ENCODE measurements at places on chromosomes 4 and X.

- no peak for DNase-seq
These were observed 281.2 kb upstream of the AGTR2 start for GRCh38 chrX:115889121-115889890.

DNA sequence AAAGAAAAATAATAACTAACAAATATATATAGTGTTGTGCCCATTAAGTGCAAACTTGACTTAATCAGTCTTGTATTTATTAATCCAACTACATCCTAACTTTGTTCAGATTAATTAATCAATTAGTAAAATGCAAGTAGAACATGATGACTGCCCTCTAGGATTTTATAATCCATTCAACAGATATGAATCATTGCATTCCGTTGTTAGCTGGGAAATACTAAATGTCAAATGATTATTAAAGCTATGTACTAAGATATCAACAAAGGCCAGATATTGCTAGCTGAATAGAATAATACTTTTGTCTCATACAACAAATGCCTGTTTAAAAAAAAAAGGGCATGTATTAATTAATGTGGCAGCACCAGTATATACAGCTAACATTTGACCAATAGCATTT is 1366.3 kb downstream of the STIM2 start:
- DNase-seq = no peak

- no peak for DNase-seq
These were observed 7.9 kb downstream of the SPON2 start for GRCh38 chr4:1164444-1164843.

- no peak for DNase-seq
These were observed 91.0 kb upstream of the CENPE start for GRCh38 chr4:103289186-103289585.

DNA sequence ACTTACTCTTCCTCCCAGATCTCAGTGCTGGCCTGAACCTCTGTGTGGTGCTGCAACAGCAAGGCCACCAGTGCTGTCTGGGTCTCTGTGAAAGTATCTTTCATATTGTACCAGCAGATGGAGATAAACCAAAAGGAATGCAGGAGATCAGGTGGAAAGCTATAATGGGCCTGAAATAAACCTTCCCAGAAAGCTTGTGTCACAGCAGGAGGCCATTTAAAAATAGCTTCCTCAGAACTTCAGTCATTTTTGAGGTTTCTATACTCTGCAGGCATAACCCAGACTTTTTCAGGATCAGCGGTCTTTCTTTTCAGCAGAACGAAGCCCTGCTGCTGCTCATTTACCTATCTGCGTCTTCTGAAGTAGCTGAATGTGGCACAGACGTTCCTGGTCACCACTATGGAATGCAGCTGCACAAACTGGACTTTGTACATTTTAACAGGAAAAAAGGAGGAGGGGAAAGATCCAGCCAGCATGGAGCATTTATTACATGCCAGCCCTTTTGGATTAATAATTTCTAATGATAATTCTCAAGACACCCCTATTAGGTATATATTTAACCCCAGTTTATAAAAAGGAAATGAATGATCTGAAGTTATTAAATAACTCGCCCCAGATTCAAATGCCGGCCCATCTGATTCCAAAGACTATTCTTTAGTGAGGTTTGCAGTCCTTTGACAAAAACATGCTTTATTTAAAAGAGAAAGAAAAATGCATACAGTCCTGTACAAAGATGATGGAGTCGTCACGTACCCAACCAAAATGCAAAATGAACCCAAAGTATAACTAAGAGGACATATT is 119.7 kb downstream of the NFKB1 start:
- DNase-seq = peak; percentile 29

DNA sequence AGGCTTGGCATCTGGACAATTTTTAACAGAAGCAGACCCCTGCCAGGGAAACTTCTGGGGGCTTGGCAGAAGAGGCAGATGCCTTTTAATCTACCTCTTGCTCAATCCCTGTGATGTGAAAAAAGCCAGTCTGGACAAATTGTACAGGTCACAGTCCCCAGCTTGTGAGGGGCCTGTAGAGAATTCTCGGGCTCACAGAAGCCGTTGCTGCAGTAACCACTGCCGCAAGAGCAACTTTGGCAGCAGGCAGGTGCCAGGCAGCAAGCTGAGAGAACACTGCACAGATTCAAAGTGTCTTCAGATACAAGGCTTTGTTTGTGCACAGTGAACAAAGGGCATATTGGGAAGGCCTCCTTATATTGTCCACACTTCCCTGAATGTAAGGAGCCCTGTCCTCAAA is 11.7 kb downstream of the GPKOW start:
- DNase-seq = no peak

- no peak for DNase-seq
These were observed 53.8 kb upstream of the TBC1D14 start for GRCh38 chr4:6855692-6856297.

DNA sequence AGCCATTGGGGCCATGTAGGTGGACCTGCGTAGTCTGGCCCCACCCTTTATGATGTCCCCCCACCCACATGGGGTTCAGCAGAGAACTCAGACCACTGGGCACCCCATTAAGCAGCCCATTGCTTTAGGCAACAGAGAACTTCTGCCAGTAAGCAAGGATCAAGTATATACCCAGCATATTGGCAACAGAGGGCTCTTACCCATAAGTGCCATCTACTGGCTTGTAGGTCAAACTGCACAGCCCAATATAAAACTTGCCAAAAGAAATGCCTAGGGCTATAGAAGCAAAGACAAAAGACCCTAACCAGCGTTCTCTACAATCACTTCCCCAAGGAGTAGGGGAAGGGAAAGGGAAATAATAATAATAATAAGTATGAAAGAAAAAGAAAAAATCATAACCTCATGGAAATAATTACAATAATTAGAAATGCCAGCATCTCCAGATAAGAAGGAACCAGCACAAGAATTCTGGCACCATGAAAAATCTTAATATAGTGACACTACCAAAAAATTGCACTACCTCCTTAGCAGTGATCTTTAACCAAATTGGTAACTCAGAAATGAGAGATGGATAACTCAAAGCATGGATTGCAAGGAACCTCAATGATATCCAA is 1090.7 kb downstream of the FAT4 start:
- DNase-seq = no peak

- no peak for DNase-seq
These were observed 598.1 kb upstream of the ACTRT1 start for GRCh38 chrX:128650326-128650725.

DNA sequence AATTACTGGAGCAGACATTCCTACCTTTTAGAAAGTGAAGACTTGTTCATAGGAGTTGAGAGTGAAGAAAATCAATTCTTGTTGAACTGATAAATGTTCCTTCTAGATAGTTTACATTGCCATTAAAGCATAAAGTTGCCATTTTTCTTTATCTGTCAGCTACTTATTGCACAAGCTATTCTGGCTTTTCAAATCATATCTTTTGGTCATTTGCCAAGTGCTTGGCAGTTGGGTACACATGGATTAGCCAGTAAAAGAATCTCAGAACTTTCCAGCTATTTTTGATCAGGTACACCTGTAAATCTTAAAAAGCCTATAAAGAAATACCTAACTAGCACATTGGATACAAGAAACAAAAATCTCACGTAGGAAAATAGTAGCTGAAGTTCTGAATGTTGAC is 56.4 kb upstream of the PNPLA4 start:
- no peak for DNase-seq

- DNase-seq = no peak
These were observed 83.3 kb downstream of the HPRT1 start for GRCh38 chrX:134543288-134543687.

DNA sequence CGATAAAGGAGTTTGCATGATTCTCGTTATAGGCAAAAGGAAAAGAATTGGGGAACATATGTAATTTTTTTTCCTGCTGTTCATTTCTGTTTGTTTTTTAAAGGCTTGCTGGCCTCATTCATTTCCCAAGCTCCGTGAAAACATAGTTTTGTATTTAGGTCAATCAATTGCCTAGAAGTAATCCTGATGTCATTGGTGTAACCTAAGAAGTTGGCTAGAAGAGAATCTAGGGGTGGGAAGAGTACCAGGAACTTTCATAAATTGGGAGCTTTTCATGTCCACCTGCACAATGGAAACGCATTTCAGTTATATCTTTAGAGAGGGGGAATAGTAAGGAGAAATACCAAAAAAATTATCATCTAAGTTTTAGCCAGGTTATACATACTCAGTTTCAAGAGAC is 3.8 kb downstream of the RAPGEF2 start:
- DNase-seq = no peak

- DNase-seq = no peak
These were observed 50.6 kb downstream of the STIM2 start for GRCh38 chr4:26911254-26911653.

- DNase-seq = no peak
These were observed 11.2 kb downstream of the FAM9C start for GRCh38 chrX:13033193-13033592.

- DNase-seq = no peak
These were observed 22.7 kb upstream of the TBC1D14 start for GRCh38 chr4:6886886-6887285.

DNA sequence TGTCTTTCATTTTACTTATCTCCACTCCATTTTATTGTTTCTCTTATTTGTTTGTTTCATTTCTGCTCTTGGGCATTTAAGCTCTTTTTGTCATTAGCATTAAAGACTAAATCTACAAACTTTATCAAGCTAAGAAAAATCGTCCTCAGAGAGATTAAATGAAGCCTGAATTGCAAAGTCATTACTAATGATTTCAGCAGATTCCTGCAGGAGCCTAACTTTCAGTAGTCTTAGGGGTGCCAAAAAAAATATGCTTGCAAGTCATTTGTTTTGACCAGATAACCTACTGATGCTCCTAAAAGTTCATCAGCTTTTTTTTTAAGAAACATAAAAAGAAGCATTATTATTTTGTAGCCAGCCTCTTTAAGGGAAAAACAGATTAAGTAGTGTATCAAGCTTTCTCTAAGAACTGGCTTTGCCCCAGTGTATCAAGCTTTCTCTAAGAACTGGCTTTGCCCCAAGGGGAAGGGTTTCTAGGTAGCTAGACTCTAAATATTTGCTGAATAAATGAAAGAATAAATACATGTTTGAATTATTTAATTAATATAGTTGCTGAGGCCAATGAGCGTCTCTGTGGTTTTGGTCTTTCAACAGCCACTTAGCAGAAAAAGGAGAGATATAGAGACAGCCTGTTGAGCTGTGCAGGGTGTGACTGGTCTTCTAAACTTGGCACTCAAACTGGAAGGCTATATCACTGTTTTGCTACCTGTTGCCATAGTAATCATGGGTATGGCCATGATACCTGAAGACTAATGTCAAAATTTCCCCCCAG is 174.2 kb downstream of the BTC start:
- no peak for DNase-seq

DNA sequence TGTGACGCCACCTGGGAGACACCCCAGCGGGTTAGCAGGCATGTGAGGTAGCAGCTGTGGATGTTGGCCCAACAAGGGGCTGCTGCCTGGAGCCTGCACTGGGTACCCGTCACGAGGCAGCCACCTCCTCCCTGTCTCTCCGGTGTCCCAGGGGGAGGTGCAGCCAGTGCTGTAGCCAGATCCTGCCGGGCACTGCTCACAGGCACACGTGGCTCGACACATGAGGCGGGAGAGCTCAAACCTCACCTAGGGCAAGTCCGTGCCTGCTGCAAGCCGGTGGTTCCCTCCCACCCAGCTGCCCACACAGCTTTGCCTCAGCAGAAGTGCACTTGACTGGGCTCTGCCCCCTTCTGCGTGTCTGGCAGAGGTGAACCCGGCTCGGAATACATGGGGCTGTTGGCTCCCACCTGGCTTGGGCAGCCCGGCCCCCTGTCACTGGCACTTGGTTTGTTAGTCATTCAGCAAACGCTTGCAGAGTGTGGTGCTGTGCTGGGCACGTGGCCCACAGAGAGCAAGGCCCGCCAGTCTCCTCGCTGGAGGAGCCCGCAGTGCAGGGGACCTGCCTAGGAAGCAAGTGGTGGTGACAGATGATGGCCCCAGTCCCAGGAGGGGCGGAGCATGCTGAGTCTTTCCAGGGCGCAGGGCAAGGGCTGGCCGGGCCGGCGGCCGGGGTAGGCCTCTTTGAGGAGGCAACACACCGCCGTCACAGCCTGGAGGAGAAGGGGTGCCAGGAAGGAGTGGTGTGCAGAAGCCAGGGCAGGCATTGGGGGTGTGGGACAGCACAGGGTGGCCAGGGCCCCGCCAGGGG is 10.1 kb upstream of the SH3TC1 start:
- peak; percentile 23 for DNase-seq

DNA sequence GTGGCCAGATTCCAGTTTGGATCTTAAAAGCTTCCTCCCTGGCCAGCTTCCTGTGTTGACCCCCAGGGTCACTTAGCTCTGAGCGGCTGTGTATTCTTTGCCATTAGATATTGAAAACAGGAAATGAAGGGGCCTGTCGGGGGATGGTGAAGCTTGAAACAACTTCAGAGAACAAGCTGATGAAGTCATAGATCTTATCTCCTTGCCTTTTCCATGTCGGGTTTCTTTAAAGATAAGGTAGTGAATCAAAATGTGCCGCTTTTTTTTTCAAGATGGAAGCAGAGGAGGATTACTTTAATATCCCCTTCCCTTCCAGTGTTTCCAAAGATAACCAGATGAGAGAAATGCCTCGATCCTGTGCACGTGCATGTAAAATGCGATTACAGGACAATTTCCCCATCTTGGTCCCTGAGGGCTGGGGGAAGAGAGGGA is 508.5 kb downstream of the MID1IP1 start:
- DNase-seq = no peak

DNA sequence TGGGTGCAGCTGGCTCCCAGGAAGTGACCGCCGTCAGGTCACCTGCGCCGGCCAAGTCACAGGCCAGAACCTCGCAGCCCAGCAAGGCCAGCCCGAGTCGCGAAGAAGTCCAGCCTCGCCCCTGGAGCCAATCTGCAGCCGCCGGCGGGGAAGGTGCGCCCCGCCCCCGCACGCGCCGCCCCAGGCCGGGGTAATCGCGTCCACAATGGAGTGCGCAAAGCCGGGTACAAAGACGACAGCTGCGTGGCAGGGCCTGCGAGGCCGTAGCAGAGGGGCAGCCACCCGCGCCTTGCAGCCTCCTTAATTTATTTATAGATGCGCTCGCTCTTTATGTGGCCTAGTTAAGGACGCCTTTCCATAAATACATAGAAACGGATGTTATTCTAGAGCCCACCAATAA is 139.4 kb upstream of the CPEB2 start:
- no peak for DNase-seq

GRCh38 chr4:144518181-144518895 is 127.6 kb upstream of the HHIP start:
- DNase-seq = no peak

- no peak for DNase-seq
These were observed 12.0 kb downstream of the CYP4V2 start for GRCh38 chr4:186203406-186203805.

GRCh38 chr4:121073004-121073435 is 685 bp upstream of the NDNF start:
- DNase-seq = no peak

GRCh38 chr4:63269156-63269555 is 1140.1 kb downstream of the TECRL start:
- DNase-seq = no peak

Measured in 8988T (cell line).